ENCODE measurements at places on chromosomes 11 and 22.

DNA sequence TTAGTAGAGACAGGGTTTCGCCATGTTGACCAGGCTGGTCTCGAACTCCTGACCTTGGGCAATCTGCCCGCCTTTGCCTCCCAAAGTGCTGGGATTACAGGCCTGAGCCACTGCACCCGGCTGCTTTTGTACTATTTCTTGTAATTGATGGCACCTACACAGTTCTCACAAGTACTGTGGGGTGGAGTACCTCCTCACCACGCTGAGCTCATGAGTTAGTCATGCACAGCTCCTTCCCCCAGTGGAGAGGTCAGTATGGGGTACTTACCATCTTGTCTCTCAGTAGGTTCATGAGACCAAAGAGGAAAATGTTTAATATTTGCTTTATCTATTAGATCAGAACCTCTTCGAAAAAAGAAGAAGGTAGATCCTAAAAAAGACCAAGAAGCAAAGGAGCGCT is 2.1 kb downstream of the MRPL40 start:
- no peak for DNase-seq

- no peak for DNase-seq
Measured at GRCh38 chr11:72334651-72335050, 90.7 kb upstream of the PHOX2A start.

DNA sequence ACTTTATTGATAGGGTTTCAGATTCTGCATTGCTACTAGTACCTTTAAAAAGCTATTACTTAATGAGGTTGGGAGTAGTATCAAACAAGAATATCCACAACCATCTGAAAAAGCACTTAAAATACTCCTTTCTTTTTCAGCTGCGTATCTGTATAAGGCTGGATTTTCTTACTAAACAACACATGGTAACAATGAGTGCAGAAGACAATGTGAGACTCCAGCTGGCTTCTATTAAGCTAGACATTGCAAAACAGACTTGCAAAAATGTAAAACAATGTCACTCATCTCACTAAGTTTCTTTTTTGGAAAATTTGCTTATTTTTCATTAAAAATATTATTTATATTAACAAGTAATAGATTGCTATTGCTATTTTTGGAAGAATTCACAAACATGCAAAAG is 132.6 kb downstream of the WNT11 start:
- no peak for DNase-seq

GRCh38 chr22:49290711-49291110 is 537.0 kb downstream of the BRD1 start:
- DNase-seq = no peak

GRCh38 chr11:62507125-62507422 is 39.5 kb downstream of the AHNAK start:
- DNase-seq = no peak

- no peak for DNase-seq
Measured at GRCh38 chr11:6561288-6561687, 42.1 kb downstream of the RRP8 start.
